ENCODE measurements at places on chromosomes 3 and 15.

GRCh38 chr3:139340784-139341183, 3.0 kb upstream of the MRPS22 start:
- no peak for DNase-seq

DNA sequence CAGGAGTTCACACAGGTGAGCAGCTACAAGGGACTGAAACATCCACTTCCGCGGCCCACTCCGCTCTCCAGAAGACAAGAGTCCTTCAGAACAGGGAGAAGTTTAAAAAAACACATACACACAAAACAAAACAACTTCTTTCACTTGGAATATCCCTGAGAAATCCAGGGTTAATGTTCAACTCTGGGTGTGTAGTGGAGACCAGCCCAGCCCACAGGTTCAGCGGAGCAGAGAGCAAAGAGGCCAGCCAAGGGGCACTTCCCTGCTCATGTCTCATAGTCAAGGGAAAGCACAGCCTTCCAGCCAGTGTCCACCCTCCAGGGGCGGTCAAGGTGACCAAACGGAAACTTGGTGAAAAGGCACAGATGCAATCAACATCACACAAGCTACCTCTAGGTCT, 41.6 kb downstream of the WNT5A start:
- no peak for DNase-seq

GRCh38 chr15:98953968-98954367, 53.6 kb downstream of the PGPEP1L start:
- DNase-seq = no peak

DNA sequence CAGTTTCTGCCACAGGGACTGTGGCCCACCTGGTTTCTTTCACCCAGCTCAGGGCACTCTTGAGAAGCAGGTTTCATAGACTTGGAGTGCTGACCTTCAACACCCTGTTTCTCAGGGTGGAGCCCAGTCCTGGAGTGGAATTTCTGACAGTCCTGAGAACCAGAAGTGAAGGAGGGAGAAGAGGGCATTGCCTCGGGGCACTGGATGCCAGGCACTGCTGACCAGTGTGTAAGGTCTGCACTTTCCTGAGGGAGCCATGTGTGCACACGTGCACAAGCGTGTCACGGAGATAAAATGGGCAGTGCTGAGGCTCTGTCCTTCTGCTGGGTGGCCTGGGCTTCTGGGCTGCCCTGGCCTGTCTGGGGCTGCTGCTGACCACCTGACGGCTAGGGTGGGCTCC, 118.5 kb downstream of the SEC22A start:
- DNase-seq = no peak

DNA sequence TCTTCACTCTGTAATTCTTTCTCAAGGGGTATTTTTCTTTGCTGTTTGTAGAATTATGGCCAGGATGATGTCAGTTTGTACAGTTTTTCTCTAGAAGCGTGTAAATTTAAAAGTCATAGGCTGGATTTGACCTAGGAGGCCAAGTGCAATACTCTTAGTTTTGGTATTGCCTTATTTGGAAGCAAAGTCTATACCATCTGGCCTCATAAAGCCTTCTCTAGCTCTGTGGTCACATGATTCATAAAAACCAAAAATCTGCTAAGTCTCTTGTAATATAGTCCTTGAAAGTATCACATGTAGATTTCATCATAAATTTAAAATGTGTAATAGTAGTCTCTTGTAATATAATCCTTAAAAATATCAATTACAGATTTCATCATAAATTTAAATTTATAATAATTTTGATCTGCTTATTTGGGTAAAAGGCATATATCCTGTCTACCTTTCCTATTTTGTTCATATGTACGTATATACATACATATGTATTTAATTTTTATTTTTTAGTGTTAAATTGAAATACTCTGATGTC, 25.6 kb downstream of the TEX9 start:
- peak; percentile 31 for DNase-seq

DNA sequence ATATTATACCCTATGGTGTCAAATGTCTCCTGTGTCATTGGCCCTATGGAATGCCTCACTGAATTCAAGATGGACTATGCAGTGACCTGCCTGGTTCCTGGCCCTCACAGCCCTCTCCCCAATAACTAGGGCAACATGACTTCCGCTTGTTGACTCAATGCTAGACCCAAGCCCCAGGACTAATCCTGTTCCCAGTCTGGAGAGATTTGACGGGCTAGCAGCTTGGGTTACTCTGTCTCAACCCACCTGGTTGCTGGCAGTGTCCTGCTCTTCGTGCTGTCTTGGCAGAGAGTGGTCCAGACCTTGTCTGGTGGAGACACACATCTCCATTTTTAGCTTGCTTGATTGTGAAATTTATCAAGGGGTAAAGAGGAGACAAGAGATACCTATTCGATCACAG, 135.8 kb upstream of the HES1 start:
- DNase-seq = no peak

Measured in fibroblast of skin of back (primary cell).